ENCODE measurements at places on chromosomes 12 and 14. TPM values are rescaled to one million over a fixed set of nuclear protein-coding genes. Genes with fewer than 3 reads are reported as not detected.

GRCh38 chr12:69936214-69936731, 111.2 kb downstream of the MYRFL start:
- DNase-seq: no peak

GRCh38 chr14:86217523-86217922, 687.6 kb downstream of the FLRT2 start:
- no peak for DNase-seq

GRCh38 chr12:63508543-63508942, 159.8 kb downstream of the DPY19L2 start:
- no peak for DNase-seq

- DNase-seq: no peak
Observed at GRCh38 chr12:104749545-104749944, 208.5 kb downstream of the SLC41A2 start.

DNA sequence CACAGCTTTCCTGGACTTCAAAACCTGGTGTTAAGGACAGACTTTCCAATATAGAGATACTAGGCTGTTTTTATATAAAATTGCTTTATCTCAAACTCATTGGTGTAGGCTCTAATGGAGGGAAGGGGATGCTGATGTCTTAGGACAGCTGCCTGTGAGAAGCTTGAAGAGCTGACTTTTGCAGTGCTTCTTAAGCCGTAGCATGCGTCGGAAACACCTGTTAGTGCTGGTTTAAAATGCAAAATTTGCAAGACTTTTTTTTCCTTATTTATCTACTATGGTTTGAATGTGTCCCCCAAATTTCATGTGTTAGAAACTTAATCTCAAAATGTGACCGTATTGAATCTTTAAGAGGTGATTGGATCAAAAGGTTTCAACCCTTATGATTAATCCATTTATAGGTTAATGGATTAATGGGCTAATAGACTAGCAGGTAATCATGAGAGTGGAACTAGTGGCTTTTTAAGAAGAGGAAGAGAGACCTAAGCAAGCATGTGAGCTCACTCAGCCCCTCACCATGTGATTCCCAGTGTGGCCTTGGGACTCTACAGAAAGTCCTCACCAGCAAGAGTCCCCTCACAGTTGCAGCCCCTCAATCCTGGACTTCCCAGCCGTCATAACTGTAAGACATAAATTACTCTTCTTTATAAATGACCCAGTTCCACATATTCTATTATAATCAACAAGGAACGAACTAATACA, 60.9 kb upstream of the FUT8 start:
- no peak for DNase-seq

MIP gene
- total RNA-seq: not detected

- no peak for DNase-seq
Observed at GRCh38 chr12:89327486-89328094, 24.7 kb downstream of the DUSP6 start.
